ENCODE measurements at places on chromosomes 4 and X.

- H3K36me3 ChIP-seq: no peaks in the 10 kb centered on the region
- no peak for DNase-seq
- H3K27me3 ChIP-seq: no peaks in the 10 kb centered on the region
- no peak overlapping the region for H3K4me3 ChIP-seq
Measured at GRCh38 chrX:44332437-44332836, 11.0 kb downstream of the EFHC2 start.

GRCh38 chr4:8033067-8033755, 93.5 kb upstream of the AFAP1 start:
- no peaks in the 10 kb centered on the region for H3K27me3 ChIP-seq
- no peak for DNase-seq
- H3K4me1 ChIP-seq: peaks cover 18% of the 10 kb centered on the region
- H3K36me3 ChIP-seq: no peaks in the 10 kb centered on the region
- no peak overlapping the region for H3K27ac ChIP-seq

DNA sequence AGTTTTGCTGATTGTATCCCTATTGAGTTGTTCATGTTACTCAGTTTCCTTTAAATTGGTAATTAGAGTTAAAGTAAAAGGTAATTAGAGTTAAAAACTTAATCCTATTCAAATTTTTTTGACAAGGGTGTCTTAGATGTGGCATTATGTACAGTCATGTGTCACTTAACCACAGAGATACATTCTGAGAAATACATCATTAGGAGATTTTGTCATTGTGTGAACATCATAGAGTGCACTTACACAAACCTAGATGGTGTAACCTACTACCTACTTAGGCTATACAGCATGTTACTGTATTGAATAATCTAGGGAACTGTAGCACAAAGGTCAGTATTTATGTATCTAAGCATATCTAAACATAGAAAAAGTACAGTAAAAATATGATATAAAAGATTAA, 39.2 kb downstream of the BEX3 start:
- DNase-seq: no peak
- H3K36me3 ChIP-seq: peaks cover 21% of the 10 kb centered on the region
- no peak overlapping the region for H3K27ac ChIP-seq
- no peak overlapping the region for H3K4me3 ChIP-seq
- H3K27me3 ChIP-seq: no peaks in the 10 kb centered on the region

DNA sequence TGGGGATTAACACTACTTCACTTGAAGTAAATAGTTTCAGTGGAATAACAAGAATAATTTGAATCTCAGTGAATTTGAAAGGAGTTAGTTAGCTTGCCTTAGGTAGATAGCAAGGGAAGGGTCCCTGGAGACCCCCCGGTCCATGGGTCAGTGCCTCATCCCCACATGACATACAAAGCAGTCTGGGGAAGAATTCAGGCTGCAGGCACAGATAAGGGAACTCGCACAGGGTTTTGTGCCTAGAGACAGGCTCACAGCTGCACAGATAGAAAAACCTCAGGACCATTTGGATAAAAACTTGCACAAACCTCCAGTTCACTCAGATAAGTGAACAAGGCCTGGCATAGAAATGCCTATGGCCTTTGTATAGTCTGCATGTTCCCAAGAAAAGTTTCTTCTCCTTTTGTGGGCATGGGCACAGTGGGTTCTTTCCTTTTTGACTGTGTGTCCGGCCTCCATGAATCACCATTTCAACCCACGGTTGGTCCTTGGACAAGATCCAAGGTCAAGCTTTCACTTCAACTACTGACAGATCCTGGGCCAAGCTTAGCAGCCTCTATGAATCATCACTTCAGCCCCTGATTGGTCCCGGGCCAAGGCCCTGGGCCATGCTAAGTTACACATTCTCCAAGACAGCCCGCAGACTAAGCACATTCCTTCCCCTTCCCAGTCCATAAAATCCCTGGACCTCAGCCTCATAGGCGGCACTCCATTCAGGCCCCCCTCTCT, 108.3 kb upstream of the KLHL4 start:
- no peak for DNase-seq
- no peaks in the 10 kb centered on the region for H3K36me3 ChIP-seq
- H3K27me3 ChIP-seq: no peaks in the 10 kb centered on the region
- no peaks in the 10 kb centered on the region for H3K4me1 ChIP-seq

DNA sequence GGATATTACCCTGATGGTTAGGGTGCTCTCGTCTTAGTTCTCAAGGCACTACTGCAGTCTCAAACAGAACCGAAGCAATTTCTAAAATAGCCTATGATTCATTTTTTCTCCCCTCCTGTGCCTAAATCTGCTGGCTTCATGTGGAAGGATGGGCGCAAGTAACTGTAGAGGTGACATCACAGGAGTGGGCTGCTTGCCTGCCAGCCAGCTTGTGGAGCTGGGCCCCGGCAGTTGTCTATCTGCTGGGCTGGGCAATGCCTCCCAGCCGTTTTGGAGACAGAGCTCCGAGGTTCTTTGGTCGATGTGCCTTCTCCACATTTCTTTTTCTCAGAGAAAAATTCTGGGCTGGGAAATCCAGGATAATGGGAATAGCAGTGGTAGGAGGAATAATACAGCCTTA, 34.3 kb upstream of the CITED1 start:
- H3K27ac ChIP-seq: no peak overlapping the region
- peaks cover 5% of the 10 kb centered on the region for H3K36me3 ChIP-seq
- no peak for DNase-seq
- no peaks in the 10 kb centered on the region for H3K4me1 ChIP-seq
- H3K4me3 ChIP-seq: no peak overlapping the region
- no peaks in the 10 kb centered on the region for H3K27me3 ChIP-seq

GRCh38 chr4:133147921-133148689, 989 bp upstream of the PCDH10 start:
- peak; percentile 49 for DNase-seq
- H3K27ac ChIP-seq: no peak overlapping the region
- peaks cover 63% of the 10 kb centered on the region for H3K4me1 ChIP-seq

Measured in neural crest cell (in vitro differentiated cells).